GM23338 (cell line): ENCODE measurements at places on chromosomes 3 and 15.

- peak overlapping the region; percentile 45 for H3K4me3 ChIP-seq
- peak overlapping the region; percentile 94 for H3K27ac ChIP-seq
- no peaks in the 10 kb centered on the region for H3K27me3 ChIP-seq
- H3K36me3 ChIP-seq: peaks cover 60% of the 10 kb centered on the region
These were observed 294.3 kb downstream of the LRTM1 start for GRCh38 chr3:54633444-54634121.

- peaks cover 27% of the 10 kb centered on the region for H3K4me1 ChIP-seq
- no peak overlapping the region for H3K4me3 ChIP-seq
- no peaks in the 10 kb centered on the region for H3K27me3 ChIP-seq
- no peaks in the 10 kb centered on the region for H3K36me3 ChIP-seq
- H3K27ac ChIP-seq: no peak overlapping the region; the same call in 1 of the 2 replicates
These were observed 40.9 kb upstream of the SMAD3 start for GRCh38 chr15:67024314-67024997.

GRCh38 chr3:71955240-71956068 lies 170.5 kb upstream of the PROK2 start:
- peak; percentile 84 for DNase-seq
- no peaks in the 10 kb centered on the region for H3K27me3 ChIP-seq
- H3K27ac ChIP-seq: no peak overlapping the region
- H3K4me1 ChIP-seq: peaks cover 14% of the 10 kb centered on the region

- H3K4me3 ChIP-seq: no peak overlapping the region
- no peaks in the 10 kb centered on the region for H3K27me3 ChIP-seq
- DNase-seq: no peak
- no peak overlapping the region for H3K27ac ChIP-seq
- no peaks in the 10 kb centered on the region; the same call in 1 of the 2 replicates for H3K4me1 ChIP-seq
- no peaks in the 10 kb centered on the region for H3K36me3 ChIP-seq
These were observed 61.3 kb upstream of the SMAD3 start for GRCh38 chr15:67004142-67004541.

DNA sequence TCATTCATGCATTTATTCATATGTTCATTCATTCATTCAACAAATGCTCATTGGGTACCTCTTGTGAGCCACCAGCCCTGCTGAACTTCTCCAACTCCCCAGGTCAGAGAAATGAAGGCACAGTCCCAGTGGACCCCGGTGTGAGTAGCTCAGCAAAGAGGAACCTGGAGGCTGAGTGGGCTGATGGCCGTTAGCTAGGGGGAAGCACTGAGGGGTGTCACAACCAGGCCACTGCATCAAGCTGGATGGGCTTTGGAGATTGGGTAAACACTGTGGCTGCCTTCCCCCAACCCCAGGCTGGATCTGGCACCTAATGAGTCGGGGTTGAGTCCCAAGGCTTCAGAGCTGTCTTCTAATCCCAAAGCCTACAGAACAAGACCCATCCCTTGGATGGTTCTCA lies 12.1 kb upstream of the ALAS1 start:
- no peak overlapping the region for H3K4me3 ChIP-seq
- no peak for DNase-seq
- H3K36me3 ChIP-seq: no peaks in the 10 kb centered on the region
- no peaks in the 10 kb centered on the region for H3K4me1 ChIP-seq
- H3K27ac ChIP-seq: no peak overlapping the region

GRCh38 chr3:161744366-161744765 lies 247.8 kb downstream of the OTOL1 start:
- no peaks in the 10 kb centered on the region for H3K4me1 ChIP-seq
- no peak for DNase-seq
